ENCODE measurements at places on chromosomes 1 and 21.

DNA sequence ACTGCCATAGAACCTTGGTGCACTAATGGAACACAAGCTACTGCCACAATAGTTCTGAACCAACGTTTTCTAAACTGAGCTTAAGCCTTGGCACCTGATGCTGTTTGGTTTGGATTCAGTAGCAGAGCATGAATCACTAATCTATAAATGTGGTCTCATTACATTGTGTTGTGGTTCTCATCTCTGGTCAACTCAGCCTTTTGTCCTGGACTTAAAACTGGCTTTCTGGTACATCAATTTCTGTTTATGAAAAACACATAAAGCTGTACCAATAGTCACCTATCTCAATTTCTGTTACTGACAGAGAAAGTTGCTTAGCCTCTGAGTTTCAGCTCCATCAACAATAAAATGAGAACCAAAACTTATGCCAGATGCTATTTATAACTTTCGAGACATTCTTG, 197.5 kb upstream of the KIAA0040 start:
- DNase-seq, result no peak

DNA sequence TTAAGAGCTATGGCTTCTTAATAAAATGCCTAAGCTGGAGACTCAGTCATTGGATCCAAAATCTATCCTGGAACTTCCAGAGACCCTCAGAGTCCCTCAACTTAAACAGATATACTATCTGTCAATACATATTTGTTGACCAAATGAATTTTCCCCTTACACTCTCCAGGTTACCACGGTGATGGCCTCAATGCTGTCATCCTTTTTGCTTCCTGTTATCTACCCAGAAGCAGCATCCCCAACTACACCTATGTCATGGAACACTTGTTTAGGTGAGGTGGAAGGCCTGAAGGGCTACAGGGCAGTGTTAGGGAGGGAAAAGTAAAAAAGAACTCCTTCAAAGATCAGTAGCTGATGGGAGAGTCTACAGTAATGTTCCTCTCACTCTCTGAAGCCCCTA, 4.4 kb upstream of the C1orf56 start:
- DNase-seq, result no peak

DNA sequence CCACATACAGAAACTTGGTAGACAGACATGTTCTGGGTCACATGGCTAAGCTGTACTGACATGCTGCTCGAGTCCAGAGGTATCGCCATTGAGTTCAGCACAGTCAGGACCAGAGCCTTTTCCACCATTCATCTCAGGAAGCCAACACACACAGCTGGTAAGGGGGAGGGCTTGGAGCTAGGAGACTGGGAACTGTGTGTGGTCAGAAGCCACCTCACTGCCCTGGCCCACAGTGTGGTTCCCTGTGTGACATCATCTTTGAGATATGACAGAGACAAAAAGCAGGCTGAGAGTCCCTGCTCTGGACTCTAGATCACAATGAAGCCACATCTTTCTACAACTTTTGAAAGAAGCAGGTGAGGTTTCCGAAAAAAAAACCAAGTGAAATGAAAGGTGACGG, 107.2 kb downstream of the SIM2 start:
- DNase-seq, result no peak

GRCh38 chr1:178282949-178283367, 189.1 kb downstream of the RASAL2 start:
- peak; percentile 48 for DNase-seq

- DNase-seq, result no peak
These were observed 98.4 kb downstream of the DIRAS3 start for GRCh38 chr1:67952071-67952470.

- no peak for DNase-seq
These were observed 123.8 kb downstream of the ZZZ3 start for GRCh38 chr1:77558591-77559164.

- no peak for DNase-seq
These were observed 80.5 kb downstream of the PRKAB2 start for GRCh38 chr1:147091801-147092200.

GRCh38 chr1:52424231-52424636, 19.8 kb downstream of the PRPF38A start:
- DNase-seq, result no peak

DNA sequence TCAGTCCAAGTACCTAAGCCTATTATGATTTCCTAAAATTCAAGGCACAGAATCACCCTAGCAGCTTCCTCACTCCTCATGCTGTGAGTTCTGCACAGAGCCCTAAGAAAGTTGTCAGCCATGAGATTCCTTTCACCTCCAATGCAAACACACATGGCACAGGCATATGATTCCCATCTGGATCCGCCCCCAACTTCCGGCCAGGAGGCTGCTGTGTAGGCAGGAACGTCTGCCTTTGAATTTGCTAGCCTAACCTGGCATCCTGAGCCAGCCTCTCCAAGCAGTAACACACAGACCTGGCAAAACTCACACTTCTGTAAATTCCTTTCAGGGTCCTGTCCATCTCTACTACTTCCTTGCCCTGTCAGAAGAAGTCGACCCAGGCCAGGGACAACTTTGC, 521.1 kb upstream of the BEND5 start:
- DNase-seq, result no peak

- no peak for DNase-seq
These were observed 71.2 kb upstream of the HOOK1 start for GRCh38 chr1:59743324-59744091.

GRCh38 chr1:160726498-160727315, 12.3 kb upstream of the SLAMF7 start:
- DNase-seq, result peak; percentile 90

GRCh38 chr1:17123196-17124045, 4.2 kb upstream of the PADI2 start:
- no peak for DNase-seq

DNA sequence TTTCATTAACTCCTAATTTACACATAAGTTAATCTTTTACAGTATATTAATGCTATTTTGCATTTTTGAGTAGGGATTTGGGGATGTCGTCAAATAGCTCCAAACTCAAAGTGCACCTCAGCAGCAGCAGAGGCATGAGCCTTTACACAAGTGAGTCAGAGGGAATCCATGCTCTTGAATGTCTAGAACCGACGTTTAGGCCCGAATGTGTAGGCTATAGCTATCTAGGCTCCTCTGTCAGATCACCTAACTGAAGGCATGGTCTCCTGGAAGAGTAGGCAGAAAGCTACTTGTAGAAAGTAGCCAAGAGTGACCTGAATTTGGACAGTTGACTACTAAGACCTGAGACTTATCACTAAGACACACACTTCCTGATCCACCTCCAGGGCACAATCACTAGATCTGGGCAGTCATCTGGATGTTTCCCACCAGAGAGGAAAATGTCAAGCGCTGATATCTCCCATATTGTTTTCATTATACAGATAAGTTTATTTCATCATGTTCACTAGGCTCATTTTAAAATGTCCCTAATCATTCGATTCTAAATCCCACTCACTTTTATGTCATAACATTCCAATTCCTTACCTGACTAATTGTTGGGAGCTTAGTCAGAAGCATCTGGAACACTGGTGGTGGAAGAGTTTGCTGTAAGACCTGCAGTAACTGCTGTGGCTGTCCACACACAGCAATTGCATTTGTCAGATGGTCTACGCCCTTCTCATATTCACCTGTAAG, 15.3 kb downstream of the TOMM20 start:
- DNase-seq, result no peak

DNA sequence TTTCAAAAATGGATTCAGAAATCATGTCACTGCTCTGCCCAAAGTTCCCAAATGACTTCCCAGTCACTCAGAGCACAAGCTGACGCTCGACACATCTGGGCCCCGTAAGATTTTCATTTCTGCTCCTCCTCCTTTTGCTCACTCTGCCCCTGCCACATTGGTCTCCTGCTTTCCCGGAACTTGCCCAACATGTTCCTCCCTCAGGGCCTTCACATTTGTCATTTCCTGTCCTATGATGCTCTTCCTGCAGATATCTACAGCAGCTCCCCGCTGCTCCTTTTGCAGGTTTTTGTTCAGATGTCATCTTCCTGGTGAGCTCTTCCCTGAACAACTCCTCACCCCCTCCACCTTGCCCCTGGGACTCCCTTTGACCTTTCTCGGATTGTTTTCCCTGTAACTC, 58.5 kb upstream of the IVNS1ABP start:
- DNase-seq, result no peak

DNA sequence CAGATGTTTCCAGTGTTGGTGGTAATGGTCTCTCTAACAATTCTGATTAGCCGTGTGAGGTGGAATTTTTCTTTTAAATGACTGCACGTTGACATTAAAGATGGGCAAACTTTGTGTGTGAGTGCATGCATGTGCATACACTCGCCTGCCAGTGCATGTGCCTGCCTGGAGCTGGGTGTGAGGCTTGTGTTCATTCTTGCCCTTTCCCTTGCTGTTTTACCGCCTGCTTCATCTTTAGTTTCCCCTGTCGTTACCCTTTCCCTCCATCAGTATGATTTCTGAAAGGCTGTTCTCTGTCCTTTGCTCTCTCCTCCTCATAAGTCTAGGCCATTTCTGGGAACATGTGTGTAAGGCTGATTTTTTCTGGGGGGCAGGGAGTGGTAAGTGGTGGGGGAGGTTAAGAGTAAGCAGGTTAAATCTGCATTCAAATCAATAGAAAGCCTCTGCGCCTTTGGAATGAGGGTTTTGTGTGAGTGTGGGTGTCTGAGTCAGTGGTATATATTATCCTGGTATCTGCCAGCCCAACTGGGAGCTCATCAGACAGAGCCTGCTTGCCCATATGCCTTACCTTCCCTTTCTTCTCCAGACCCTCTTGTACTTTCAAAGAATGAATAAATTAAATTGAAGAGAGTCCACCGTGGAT, 112.5 kb downstream of the PBX1 start:
- DNase-seq, result no peak

Measured in NCI-H526 (cell line).